ENCODE measurements at places on chromosomes 5 and 9.

- DNase-seq, result peak; percentile 75
Measured at GRCh38 chr5:160369990-160370712, at the start of gene C1QTNF2. Gene C1QTNF2, minus strand, starts transcription at chr5:160370626. Its CDS starts 15,615 bp downstream, at chr5:160355011.

GRCh38 chr9:401223-401622 is 186.6 kb downstream of the DOCK8 start:
- DNase-seq, result no peak

DNA sequence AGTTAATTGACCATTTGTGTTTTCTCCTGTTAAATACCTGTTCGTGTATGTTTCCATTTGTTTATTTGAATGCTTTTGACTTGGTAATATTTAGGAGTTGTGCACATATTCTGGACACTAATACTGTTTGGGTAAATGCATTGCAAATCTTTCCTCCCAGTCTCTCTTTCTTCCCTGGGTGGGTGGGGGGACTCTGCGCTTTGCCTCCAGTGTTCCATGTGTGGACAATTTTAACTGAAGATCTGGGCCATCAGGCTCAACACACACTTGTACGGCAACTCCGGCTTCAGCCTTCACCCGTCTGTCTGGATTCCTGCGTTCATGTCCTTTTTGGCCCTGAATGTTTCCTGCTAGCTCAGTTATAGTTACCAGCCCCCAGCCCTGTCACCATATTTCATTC is 40.1 kb downstream of the GTF3C4 start:
- no peak for DNase-seq

DNA sequence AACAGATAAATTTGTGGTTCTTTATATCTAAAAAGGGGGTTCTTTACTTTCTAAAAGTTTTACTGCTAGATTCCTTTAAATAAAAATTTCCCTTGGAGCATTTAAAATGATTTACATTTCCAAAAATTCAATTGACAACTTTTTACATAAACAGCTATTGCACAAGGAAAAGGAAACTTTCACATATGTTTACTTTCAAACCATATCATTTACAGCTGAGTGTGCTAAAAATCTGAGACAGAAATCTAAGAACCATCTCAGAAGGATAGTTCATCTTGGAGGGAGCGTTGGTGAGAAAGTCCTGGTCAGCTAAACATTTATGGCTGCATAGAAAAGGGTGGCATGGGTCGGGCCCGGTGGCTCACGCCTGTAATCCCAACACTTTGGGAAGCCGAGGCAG is 235.4 kb downstream of the DTWD2 start:
- DNase-seq, result no peak

- no peak for DNase-seq
Measured at GRCh38 chr5:67395790-67396418, 199.3 kb upstream of the CD180 start.

GRCh38 chr5:33737697-33738096 is 154.1 kb downstream of the ADAMTS12 start:
- no peak for DNase-seq

DNA sequence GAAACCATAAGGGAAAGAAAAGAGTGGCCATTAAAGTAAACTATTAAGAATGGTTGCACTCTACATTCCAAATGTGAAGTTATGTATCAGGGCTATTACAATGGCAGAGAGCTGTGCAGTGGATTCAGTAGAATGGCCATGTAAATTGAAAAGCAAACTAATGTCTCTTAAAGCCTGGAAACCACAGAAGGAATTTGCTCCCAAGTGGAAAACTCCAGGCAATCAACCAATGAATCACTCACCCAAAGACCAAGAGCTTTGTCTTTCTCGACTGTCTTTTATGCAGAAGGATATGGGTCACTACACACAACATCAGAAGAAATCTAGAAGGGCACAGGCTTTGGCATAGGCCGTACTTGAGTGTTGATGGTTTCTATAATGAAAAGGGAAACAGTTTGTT is 114.9 kb downstream of the TLE1 start:
- DNase-seq, result no peak

DNA sequence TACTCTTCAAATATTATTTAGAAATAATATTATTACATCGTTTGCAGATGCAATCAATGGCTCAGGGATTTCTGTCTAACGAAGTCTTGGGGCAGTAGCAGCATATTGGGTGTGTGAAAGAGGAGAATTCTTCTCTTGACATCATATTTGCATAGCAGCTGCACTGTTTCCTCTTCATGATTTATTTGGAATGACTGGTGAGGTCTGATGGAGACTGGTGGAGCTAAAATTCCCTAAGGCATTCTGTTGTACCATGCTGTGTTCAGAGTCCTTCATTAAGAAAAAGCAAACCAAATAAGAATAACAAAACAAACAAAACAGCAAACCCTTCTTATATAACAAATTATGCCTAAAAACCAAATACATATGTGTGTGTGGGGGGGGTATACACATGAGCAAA is 177.6 kb downstream of the DIRAS2 start:
- DNase-seq, result no peak

- no peak for DNase-seq
Measured at GRCh38 chr9:99353408-99353807, 131.3 kb downstream of the SEC61B start.

DNA sequence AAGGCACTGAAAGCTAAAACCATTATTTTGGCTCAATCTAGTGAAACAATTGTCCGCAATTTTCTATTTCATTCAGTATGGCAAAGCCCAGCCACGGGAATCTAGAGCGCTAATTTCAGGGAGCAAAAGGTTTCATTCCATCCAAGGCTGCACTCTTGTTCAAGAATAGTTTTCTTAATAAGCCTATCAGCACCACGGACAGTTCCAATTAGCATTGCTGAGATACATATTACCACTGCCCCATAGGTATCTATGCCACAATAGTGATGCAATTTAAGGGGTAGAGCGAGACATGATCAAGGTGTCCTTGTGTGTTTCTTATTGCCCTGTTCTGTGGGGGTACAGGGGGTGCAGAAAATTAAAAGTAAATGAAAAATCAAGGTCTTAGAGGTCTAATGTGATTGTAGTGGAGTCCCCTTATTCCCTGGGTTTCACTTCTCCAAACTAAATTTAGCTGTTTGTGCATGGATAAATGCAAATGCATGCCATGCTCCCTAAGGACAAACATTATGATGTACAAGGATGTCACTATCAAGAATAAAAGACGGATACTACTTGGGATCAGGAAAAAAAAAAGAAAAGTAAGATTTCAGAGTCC is 45.5 kb downstream of the SPOCK1 start:
- no peak for DNase-seq

DNA sequence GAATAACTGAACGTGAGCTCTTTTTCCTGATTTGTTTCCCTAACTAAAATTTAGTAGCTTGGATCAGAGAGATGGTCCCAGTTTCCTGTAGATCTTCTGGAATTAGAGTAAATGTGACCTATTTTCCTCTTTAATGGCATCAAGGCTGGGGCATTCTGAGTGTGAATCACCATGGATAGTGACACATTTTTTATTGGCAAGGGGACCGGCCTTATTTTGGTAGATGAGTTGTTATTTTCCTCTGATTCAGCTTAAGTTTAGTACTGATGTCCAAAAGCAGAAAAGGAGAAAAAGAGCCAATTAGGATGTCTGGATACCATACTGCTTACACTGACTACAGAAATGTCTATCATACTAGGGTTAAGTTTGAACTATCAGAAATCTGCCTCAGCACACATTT is 68.1 kb downstream of the RNF38 start:
- no peak for DNase-seq

GRCh38 chr9:86246752-86247161 is 12.7 kb downstream of the C9orf153 start:
- no peak for DNase-seq

- DNase-seq, result no peak
Measured at GRCh38 chr5:122493091-122494021, 181.3 kb downstream of the SNCAIP start.

GRCh38 chr5:1908931-1909330 is 26.2 kb upstream of the IRX4 start:
- no peak for DNase-seq

GRCh38 chr9:118962426-118962825 is 406.8 kb downstream of the BRINP1 start:
- no peak for DNase-seq

GRCh38 chr5:137629646-137630045 is 106.2 kb downstream of the KLHL3 start:
- peak; percentile 55 for DNase-seq

DNA sequence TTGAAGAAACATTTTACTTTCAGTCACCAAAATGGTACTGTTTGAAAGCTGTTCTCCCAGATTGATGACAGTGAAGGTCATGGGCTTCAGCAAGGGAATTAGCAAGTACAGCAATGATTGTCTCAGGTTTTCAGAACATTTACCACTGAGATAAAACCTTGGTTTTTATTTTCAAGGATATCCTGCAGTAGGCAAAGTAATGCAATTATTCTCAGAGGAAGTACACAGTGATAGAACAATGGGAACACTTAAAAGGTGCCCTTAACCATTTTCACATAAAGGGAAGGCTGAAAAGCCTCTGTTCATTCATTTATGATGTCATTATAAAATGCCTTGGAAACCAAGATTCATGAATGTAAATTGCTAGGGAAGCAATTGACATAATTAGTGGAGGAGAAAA is 471.8 kb upstream of the ACO1 start:
- DNase-seq, result no peak

DNA sequence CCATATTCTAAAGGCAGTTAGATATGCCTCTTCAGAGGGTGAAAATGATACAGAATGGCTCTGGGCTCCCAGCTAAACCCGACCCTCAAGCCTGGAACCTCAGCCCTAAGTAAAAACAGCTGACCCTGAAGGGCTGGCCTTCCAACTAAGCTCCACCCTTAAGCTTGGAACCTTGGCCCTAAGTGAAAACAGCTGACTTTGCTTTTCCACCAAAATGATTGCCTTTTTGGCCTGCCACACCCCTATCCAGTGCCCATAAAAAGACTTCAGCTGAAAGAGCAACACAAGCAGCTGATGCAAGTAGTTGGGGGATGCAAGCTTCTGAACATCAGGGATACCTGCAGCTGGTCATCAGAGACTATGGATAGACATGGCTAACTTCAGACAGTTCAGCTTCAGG is 647.4 kb upstream of the SGCD start:
- no peak for DNase-seq

DNA sequence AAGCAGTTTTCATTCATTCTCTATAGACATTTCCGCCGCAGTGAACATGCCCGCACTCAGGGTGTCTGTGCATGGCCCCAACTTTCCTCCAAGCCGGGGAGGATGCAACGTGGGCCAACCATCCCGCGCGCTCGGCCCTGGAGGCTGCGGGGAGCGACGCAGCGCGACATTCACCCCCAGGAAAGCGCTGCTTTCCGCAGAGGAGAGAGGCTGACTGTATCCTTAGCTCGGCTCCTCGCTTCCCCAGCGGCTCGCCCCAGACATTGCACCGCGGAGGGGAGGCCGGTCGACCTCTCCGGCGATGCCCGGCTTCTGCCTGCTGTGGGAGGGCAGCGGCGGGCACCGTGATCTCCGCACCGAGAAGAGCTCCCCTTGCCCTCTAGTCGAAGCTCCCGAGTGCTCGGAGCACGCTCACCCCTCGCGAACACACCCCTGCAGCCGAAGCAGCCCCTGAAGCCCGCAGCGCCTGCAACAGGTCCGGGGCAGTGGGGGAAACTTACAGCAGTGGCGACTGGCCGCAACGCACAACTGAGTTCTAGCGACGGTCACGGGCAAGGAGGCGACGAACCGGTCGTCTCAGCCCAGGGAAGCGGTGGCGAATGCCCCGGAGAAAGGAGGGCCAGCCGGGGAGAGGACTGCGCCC is 600 bp downstream of the ENC1 start:
- peak; percentile 71 for DNase-seq

- no peak for DNase-seq
Measured at GRCh38 chr9:99411068-99411467, 189.0 kb downstream of the SEC61B start.

DNA sequence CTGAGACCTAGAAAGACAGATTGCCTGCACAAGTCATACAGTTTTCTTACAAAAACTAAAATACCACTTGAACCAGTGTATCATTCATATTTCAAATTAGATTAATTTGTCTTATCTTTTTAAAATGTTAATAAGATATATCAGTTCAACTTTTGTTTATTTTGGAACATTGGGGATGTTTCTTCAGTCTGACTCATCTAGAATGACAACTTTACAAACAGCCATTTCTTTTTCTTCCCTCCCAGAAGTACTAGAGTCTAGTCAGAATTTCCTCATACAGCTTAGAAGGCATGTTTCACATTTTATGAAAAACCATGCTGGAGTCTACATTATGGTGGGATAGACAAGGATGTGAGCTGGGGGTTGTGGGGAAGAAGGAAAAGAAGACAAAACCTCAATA is 262.5 kb downstream of the NFIB start:
- DNase-seq, result no peak

- DNase-seq, result no peak
Measured at GRCh38 chr9:84671586-84672521, 2.3 kb downstream of the NTRK2 start.

DNA sequence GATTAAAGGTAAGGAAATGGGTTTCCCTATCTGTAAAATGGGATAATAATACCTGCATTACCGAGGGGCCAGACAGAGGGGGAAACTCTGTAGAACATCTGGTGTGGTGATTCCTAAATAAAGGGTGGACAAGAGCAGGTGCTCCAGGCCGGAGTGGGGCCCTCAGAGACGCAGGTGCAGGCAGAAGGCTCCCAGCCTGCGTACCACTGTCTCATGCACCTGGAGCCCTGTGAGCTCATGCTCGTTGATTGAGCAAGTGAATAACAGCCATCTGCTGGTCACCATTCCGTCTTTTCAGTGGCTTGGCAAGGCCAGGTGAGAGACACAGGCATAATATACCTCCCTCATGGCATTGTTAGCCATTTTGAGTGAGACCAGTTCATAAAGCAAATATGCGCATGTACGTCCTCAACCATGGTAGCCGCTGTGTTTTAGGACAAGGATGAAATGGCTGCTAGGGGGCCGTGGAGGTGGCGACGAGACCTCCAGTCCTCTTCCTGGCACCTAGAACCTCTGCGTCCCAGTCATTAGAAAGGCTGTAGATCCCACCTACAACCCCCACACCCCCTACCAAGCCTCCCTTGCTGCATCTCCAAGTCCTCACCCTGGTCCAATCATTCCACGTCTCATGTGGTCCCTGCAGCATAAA is 198.0 kb upstream of the MVB12B start:
- peak; percentile 31 for DNase-seq

DNA sequence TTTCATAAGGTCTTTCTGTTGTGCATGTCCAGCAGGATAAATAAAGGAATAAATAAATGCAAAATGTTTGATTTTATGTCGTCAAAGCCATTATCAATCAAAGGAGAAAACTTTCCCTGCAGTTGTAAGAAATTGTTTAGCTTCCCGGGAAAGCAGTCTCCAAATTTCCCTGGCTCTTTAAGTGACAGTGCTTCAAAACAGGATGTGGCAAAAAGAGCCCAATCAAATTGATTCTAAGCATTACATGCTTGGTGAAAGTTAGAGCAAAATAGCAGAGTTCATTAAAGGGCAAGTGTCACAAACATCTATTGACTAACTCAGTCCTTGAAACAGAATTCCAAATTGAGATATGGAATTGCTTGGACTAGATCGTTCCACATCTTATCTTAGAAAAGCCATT is 704.1 kb downstream of the PRELID2 start:
- DNase-seq, result no peak

- DNase-seq, result no peak
Measured at GRCh38 chr5:170640731-170641588, 137.1 kb downstream of the KCNIP1 start.

Data from ecto neural progenitor cell (in vitro differentiated cells).